CD4-positive, alpha-beta T cell treated with Interleukin-21 for 1 hour (primary cell): ENCODE measurements at places on chromosomes 3 and 15.

- DNase-seq = no peak
Measured at GRCh38 chr15:101105059-101105891, 146.6 kb downstream of the CHSY1 start.

DNA sequence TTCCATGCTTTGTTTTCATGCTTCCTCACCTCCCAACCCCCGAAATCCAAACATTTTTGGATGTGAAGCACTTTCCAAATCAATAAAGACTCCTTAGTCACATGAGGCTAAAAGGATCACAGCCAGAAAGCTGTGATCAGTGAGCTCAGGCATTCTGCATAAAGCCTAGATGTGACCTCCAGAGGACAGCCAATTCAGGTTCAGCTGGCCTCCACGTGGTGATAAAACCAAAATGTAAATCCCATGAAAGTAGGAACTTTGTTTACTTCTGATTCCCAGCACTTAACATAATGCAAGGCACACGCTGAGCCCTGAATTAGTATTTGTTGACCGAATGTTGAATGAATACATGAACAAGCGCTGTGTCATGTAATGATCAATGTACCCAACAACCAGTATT is 249.5 kb upstream of the EOMES start:
- no peak for DNase-seq

DNA sequence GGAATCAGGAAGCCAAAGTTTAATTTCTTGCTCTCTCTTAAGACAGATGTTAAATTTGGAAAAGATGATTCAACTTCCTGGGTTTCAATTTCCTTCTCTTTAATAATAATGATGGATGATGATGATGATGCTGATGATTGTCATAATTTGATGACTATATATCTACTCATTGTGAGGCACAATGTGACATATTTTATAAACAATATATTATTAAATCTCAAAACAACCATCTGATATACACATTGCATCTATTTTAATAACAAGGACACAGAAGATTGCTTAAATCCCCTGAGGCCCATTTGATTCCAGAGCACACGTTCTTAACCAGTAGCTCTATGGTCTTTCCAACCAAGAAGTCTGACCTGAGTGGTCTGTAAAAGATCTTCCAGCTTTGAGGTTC is 124.0 kb downstream of the CNTN6 start:
- DNase-seq = no peak

DNA sequence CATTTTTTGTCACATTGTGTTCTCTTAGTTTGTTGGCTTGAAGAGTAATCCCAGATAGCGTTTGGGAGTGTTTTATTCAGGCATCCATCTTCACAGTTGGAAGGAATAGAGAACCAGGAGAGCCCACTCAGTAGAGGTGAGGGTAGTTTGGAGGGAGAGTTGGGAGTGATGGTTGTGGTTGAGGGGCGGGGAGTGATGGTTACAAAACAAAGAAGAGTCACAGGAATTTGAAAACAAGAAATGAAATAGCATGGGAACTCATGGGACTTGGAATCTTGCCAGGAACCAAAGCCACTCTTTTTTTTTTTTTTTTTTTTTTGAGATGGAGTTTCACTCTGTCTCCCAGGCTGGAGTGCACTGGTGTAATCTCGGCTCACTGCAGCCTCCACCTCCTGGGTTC is 36.3 kb downstream of the DUT start:
- DNase-seq = no peak

- DNase-seq = no peak
Measured at GRCh38 chr15:89002281-89002761, 85.9 kb upstream of the ABHD2 start.

DNA sequence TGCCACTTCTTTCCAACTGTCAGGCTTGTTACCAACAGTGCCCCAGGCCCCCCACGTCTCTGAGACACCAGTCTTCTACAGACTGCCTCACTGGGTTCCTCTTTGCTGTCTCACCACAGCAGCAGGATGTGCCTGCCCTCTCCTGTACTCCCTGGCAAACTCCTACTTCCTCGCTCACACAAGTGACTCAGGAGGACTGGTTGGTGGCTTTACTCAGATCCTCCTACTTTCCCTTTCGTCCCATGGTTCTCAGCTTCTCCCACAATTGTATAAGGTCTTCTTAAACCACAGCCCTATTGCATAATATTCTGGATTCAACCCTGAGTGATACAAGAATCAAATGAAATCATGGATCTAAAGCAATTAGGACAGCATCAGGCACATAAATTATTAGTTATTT is 246.6 kb upstream of the PROK2 start:
- no peak for DNase-seq

- no peak for DNase-seq
Measured at GRCh38 chr3:178100908-178101307, 435.3 kb upstream of the KCNMB2 start.

GRCh38 chr3:87335931-87336330 is 59.5 kb upstream of the POU1F1 start:
- DNase-seq = no peak

DNA sequence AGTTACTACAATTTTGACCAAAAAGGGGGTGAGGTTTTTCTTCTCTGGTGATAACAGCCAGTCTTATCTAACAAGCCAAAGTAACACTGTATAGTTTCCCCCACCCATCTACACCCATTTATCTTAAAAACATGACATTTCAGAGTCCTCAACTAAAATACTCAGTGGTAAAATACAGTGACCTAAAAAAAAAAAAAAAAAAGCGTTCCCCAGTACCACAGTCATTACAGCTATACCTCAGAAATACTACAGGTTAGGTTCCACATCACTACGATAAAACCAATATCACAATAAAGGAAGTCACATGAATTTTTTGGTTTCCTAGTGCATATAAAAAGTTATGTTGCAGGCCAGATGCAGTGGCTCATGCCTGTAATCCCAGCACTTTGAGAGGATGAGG is 13.8 kb downstream of the DENND4A start:
- DNase-seq = peak; percentile 37

DNA sequence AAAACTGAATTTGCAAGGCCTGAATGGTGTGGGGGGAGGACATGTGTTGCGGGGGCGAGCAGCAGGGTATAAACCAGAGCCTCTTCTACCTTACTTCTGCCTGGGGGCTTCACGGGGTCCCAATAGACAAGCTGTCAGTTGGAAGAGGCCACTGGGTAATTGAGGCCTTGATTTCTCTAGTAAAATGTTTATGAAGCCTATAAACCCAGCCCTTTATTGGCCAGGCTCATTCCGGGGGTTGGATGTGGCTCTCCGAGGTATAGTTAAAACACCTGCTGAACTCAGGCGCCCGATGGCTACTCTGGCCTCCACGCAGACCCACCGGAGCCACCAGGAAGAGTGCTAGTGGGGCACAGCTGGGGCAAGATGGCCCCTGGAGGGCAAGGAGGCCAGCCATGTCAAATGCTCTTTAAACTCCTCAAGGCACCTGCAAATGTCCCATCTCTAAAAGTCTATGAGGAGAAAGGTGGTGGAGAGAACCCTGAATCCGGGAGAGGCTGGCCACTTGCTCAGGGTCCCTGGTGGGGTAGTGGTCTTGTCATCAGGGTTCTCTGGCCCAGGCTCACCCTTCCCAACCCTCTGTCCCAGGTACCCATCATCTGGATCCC is 34.3 kb downstream of the IGDCC3 start:
- no peak for DNase-seq

DNA sequence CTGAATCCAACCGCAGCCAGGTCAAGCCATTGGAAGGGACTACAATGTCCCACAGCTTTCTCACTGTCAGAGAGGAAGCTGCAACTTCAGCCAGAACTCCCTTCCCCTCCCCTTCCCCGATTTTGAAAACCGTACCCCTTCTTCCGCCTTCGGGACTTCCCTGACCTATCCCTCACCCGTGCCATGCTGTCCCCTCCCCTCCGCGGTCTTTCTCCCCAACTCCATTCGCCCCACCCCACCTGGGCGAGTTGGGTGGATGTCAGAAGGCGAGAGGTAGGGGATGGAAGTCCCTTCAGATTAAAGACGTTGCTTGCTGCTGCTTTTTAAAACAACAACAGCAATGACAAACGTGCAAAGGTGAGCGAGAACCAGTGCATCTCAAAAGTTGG is 723 bp downstream of the CPNE4 start:
- DNase-seq = no peak

- DNase-seq = no peak
Measured at GRCh38 chr3:71974786-71975185, 189.8 kb upstream of the PROK2 start.

DNA sequence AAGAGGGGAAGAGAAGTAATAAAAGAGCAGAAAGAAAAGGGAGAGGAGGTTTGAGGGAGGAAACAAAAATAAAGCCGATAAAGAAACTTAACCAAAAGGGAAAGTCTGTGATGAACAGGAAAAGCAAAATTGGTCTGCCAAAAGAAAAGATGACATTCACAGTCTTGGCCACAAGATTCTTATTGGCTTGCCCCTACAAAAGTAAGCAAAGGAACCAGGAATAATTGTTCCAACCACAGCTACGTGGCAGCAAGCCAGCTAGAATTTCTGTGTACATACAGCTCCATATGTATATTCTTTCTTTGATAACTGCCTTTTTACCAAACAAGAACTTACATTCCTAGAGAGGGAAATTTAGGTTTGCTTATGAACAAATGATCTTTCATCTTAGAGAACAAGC is 79.6 kb downstream of the MLH1 start:
- no peak for DNase-seq

- DNase-seq = no peak
Measured at GRCh38 chr3:148588291-148588690, 109.4 kb upstream of the AGTR1 start.

DNA sequence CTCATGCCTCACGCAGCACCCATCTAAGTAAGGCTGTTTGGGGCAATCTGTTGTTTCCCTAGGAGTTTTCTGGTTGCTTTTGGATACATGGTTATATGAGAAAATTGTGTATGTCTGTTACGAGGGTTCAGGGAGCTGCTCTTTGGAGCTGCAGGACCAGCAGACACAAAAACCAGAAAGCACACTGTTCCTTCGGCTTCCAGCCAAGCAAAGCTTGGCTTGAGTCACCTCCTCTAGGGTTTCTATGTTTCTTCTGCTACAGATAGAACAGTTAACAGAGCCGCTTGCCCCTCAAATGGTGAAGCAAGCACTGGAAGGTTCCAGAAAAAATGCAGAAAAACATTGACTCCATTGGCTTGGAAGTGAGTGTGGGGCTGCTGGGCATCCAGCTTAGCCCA is 49.2 kb upstream of the CTDSPL start:
- DNase-seq = no peak

GRCh38 chr3:182957676-182958266 is 22.6 kb downstream of the DCUN1D1 start:
- no peak for DNase-seq

DNA sequence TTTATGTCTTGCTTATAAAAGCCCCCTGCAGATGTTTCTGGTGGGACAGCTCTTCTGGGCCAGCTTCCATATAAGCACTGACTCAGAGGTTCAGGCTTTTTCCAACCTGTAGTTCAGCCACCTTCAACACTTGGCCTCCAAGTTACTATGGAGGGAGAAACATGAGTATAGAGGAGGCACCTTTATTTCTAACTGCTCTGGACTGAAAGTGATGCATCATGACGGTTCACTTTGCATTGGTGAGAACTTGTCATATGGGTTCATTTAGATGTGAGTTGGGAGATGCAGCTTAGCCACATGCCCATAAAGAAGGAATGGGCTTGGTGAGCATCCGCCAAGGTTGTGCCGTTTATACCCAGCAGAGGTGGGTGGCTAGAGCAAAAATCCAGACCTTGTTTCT is 58.8 kb upstream of the CFAP161 start:
- no peak for DNase-seq

- DNase-seq = no peak
Measured at GRCh38 chr15:27714675-27715074, 384.4 kb downstream of the OCA2 start.

GRCh38 chr15:45164914-45165313 is 22.9 kb downstream of the SHF start:
- DNase-seq = no peak

GRCh38 chr15:50418041-50418583 is 6.1 kb upstream of the USP8 start:
- no peak for DNase-seq

DNA sequence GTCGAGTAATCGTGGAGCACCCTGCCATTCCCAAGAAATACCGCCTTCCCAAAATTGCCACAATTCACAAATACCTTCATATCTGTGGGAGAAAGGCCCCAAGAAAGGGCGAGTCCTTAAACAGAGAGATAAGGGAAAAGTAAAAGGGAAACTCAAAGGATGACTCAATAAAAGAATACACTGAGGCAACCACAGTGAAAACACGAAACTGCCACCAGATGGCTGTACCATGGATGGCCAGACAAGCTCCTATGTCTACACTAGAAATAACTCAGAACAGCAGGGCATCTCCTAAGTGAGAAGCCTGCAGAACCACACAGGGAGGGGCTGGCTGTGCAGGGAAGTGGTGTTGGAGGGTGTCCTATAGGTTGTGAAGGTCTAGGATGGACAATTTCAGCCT is 25.0 kb downstream of the SRGAP3 start:
- DNase-seq = no peak

GRCh38 chr3:71388535-71389120 is 194.9 kb downstream of the FOXP1 start:
- DNase-seq = no peak

DNA sequence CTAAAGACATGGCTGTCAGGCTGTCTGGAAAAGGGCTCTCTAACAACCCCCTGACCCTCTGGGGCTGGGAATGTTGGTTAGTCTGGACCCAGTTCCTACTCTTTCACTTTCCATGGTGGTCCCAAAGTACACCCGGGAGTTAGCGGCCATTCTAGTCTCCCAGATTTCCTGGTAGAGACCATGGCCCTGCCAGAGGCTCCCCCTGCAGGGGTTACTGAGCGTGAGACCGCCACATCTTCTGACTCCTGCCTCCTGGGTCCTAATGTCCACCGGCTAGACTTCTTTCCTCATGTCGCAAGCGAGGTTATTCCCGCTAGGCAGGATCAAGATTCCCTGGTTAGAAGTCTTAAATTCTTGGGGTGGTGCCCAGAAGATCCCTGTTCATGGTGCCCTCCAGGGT is 540.0 kb upstream of the ROBO1 start:
- DNase-seq = no peak

GRCh38 chr3:117523418-117523817 is 813.8 kb downstream of the TUSC7 start:
- DNase-seq = no peak

DNA sequence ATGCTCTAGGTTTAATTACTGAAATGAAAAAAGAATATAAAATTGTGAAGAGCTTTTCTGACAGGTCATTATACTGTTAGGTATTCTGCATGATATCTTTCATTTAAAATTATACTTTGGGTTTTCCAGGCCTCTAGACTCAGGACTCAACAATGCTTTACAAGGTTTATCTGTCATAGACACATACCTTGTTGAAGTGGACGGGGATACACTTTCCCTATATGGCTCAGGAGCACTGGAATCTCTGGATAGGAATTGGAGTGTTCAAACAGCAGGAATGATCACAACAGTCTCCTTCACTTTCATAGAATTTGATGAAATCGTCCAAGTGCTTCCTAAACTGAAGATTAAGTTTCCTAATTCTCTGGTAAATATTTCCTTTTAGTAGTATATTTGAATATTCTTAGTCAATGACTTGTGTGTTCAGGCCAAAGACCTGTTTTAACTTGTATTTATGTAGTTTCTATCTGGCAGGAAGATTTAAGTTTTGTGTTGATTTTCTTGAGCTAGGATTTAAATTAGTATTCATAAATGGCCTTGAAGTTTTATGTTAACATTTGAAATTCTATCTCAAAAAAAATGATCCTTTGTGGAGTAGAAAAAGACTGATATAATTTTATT is 106.9 kb upstream of the THSD4 start:
- DNase-seq = no peak
